OCI-M1 (cell line): ENCODE measurements at places on chromosomes 3 and 15.

GRCh38 chr15:39198044-39199000 is 382.6 kb upstream of the THBS1 start:
- no peak for DNase-seq

- no peak for DNase-seq
Observed at GRCh38 chr3:13077431-13078162, 4.4 kb upstream of the IQSEC1 start.

GRCh38 chr3:73203101-73203500 is 141.6 kb downstream of the EBLN2 start:
- DNase-seq: no peak

DNA sequence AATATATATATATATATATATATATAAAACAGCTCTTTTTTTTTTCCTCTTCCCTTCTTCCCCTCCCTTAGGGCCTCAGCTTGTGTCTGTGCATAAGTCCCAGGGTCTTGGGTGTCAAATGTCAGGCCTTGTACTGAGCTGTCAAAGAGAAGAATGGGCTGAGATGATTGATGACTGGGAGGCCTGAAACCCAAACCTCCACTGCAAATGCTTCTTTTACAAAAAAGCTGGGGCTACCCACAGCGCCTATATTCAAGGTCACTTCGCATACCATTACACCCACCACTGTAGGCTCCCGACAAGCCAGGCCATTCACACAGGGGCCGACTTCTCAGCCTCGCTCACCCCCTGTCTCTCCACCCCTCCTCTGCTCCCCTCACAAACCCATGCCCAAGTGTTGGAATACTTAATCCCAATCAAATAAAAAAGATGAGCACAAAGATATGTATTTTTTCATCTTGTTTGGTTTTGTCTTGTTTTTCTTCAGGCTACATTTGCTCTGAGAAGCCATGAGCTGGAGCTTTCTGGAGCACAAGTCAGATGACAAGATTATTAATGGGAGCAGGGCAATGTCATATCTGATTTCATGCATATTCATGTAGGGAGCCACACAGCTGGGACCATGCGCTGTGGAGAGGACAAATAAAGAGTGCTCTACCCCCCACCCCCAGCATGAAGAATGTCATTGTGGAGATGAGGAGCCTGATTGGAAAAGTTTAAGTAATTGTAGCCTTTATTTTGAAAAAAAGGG is 614.4 kb upstream of the NR2F2 start:
- peak; percentile 20 for DNase-seq

DNA sequence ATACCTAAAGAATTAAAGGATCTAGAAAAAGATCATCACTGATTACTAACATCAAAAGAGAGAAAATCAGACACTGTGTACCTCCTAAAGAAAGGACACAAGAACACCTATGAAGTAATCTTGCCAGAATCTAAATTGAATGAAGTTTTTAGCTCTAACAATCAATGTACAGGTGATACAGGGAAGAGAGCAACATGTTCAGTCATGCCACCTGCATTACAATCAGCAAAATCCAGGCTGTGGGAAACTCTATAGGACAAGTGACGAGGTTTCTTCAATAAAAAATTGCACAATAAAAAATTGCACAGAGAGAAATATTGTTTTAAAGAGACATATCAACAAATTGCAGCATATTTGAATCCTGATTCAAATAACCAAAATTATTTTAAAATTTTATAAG is 93.3 kb downstream of the SEMA5B start:
- no peak for DNase-seq

GRCh38 chr3:24496529-24497482 is 2.2 kb upstream of the THRB start:
- peak; percentile 86 for DNase-seq

GRCh38 chr3:183807209-183807728 is 18.1 kb downstream of the MAP6D1 start:
- no peak for DNase-seq

DNA sequence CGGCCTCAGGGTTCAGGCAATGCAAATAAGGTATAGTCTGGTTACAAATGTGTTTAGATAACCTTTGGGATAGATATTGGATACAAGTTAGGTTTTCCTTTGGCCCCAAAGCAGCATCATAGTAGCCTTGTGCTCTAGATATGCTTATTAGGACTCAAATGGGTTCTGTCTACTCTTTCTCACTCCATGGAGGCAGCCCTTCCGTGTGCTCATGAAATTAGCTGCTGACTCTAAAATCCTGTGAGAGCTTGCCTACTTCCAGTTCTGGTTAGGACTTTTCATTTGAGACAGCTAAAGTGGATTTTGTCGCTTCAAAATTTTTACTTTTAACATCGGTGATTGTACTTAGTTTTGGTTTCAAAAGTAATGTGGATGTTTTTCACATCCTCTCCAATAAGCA is 1.6 kb downstream of the CDV3 start:
- DNase-seq: no peak
